Activated naive CD4-positive, alpha-beta T cell treated with anti-CD3 and anti-CD28 coated beads, Interleukin-2, amount 50 U/mL, for 16 hours (primary cell): ENCODE measurements at places on chromosomes 2 and 18.

DNA sequence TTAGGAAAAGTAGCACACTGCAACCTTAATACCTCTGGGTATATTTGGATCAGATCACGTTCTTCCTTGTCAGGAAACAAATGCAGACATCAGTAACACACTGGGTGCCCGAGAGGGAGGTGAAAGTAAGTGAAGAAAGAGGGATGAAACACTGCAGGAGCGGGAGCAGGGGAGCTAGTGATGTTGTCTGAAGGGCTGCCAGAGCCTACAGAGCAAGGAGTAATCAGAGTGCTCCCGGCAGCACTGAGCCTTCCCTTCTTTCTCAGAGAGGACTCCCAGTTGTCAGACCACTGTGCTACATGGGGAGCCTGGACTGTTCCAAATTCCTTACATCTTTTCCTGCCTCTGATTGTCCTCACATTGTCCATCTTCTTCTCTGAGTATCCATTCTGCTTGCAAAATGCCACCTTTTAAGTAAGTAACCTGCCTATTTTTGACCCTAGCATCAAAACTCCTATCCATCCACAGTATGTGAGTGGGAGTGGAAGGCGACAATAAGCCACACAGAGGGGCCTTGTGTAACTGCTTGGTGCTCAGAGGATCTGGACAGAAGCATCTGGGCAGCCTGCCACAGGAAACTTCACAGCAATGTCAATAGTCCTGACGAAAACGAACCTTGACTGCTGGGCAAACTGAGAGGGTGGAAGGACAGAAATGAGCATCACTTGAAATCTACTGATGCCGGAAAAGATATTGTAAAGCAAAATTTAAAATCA is 10.8 kb upstream of the NAB1 start:
- DNase-seq, result no peak

DNA sequence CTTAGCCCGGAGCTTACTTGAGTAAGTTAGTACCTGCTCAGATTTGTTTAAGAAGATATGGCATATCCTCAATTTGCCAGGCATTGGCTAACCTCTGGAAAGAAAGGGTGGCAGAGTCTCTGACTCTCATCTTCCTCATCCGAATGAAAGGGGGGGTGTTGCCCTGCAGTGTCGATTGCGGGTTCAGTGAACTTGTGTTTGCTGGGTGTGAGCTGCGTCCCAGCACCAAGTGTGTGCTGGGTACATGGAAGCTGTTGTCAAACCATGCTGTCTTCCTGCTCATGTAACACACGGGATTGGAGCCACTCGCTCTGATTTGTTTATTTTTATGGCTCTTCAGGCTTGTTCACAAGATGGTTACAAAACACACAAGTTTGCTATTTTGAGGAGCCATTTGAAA is 171.4 kb upstream of the PXDN start:
- no peak for DNase-seq

- no peak for DNase-seq
Observed at GRCh38 chr2:178177066-178177679, 17.1 kb upstream of the OSBPL6 start.

DNA sequence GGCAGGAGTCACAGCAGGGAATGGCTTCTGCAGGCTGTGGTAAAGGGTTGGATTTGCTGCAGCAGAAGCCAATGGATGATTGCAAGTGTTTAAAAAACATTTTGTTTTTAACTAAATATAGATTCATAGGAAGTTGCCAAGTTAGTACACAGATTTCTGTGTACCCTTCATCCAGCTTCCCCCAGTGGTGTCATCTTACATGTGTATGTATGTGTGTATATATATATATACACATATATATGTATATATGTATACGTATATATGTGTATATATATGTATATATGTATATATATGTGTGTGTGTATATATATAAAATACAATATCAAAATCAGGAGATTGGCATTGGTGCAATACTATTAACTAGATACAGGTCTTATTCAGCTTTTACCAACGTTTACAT is 19.2 kb upstream of the FAM124B start:
- DNase-seq, result no peak

- DNase-seq, result no peak
Observed at GRCh38 chr18:199214-199613, 40.9 kb downstream of the USP14 start.

- DNase-seq, result no peak
Observed at GRCh38 chr18:524466-524865, 24.0 kb upstream of the COLEC12 start.

- no peak for DNase-seq
Observed at GRCh38 chr2:128452536-128453530, 134.2 kb upstream of the HS6ST1 start.

- DNase-seq, result no peak
Observed at GRCh38 chr2:42937171-42937875, 144.9 kb upstream of the HAAO start.

DNA sequence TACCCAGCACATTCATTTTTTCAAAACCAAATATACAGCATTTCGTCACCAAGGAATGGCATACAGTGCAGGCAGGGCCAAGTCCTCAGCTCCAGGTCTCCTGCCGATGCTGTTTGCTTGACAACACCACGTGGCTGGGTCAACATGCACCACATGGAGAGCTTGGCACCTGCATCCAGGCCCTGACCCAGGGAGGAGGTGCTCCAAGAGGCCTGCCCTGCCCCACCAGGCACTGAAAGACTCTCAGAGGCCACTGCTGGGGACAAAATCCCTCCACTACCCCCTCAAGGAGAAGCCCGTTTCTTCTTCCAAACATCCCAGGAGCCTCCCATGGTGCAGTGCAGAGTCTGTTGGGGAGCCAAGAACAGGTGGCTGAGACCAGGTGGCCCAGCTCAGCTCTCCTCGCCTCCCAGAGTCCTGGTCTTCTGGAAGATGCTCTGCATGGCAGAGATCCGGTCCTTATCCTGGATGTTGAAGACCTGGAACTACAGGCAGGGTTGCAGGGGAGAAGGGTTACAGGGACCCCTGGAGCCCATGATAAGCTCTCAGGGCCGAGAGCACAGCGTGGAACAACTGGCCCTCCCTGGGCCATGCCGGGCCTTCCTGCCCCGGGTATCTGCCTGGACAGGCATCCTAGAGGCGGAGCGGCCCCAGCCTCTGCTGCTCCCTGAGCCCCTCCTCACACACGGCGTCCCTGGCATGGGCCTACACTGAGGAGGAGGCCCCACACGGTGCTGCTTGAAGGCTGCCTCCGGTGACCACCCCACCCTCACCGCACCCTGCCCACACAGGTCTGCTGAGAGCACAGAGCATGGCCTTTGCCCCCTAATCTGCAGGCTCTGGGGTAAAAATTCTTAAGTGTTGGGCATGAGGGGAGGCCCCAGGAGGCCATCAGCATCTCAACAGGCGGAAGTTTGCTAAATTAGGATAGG is 9.0 kb downstream of the MAB21L4 start:
- no peak for DNase-seq
